Retinal pigment epithelial cell (primary cell): ENCODE measurements at places on chromosomes 7 and 10.

GRCh38 chr7:30048582-30048981, 20.4 kb downstream of the PLEKHA8 start:
- DNase-seq, result no peak

DNA sequence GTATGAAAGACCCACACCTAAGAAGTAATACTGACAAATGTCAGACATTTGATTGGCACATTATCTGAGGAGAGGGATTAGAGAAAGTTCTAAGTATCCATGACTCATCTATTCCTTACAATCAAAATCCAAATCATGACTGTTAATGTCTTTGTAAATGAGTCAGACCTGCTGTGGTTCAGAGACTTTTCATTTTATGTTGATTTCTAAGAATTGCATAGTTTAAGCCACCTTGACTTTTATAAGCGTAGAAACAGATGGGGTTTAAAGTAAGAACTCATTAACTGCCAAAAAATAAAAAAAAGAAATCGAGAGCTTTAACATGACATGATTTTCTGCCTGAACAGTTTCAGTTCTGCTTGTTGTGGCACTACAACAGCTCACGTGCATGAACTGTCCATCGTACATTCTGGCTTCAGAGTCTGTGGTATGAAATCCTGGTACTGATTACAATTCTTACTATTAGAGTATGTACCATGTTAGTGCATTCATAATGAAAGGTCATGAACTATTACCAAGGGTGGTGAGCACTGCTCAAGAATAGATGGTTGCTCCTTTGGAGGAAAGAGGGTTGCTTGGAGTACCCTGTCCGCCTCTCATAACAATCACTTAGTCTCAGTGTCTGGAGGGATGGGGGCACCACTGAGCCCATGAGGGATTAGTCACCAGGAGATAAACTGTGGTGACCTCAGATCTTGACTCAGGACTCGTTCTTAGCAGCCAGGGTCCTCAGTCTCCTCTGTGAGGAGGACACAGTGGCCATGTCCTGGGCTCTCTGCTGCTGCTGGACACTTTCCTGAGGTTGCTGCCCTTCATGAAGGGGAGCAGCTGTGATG, 42.2 kb downstream of the ACSM6 start:
- peak; percentile 38 for DNase-seq

DNA sequence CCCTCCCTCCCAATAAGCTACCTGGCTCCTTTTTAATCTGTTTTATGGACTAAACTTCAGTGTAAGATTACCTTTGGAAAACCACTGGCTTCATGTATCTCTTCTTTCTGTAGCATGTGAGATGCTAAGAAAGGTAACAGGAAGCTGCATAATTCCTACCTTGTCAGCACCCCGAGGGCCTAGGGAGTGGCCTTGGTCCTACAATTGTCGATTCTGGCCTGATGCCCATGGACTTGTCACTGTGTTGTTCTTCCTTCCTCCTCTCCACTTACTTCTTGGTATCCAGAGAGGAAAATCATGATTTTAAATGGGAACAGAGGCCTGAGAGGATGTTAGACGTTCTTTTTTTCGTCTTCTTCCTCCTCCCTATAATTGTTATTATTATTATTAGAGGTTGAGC, 42.9 kb upstream of the PDZD8 start:
- DNase-seq, result no peak

DNA sequence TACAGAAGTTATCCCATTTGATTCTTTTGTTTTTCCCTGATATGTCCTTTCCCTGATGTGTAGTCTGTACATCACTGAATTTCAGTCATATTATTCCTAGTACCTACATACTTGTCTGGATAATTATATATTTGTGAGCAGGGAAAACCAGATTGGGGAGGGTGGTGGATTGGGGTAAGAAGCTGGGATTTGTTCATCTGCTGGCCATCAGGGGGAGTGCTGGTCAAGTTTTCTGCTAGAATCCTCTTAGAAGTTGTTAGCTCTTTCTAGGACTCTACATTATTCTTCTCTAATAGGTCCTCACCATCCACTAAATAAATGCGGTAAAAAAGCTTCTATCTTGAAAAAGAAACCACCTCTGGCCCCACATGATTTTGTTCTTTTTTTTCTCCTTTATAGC, 232.7 kb upstream of the TAC1 start:
- DNase-seq, result no peak

DNA sequence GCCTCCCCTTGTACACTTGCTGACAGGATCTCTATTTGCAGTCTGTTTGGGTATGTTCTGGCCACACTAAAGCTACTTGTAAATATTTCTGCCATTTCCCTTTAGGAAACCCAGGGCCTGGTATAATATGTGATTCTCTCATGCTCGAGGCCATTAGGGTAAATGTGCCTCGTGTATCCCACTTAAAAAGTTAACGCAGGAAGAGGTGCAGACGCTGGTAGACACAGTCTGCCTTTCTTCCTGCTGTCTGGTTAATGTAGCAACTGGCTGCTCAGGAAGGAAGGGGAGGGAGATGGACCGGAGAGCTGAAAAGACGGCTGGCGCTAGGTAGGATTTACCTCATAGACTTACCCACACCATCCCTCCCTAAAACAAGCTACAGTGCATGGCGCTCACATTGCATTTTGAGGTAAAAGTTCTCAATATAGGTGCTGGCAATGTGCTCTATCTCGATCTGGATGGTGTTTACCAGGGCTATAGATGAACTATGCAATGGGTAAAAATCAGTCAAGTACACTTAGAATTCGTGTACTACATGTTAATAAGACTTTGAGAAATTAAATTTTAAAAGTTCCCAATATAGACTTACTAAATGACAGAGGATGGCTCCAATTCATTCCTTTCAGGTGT, 125.9 kb downstream of the JAZF1 start:
- no peak for DNase-seq

DNA sequence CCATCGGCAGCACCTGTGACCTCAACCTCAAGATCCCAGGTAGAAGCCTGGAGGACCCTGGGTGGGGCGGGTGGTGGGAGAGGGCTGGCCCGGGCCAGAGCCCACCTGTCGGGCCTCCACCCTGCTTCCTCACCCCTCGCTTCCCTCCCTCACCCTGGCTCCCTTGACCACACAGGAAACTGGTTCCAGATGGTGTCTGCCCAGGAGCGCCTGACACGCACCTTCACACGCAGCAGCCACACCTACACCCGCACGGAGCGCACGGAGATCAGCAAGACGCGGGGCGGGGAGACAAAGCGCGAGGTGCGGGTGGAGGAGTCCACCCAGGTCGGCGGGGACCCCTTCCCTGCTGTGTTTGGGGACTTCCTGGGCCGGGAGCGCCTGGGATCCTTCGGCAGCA, 8.9 kb upstream of the ATP6V1F start:
- DNase-seq, result no peak

- peak; percentile 47 for DNase-seq
Measured at GRCh38 chr7:150370612-150371071, 2.0 kb downstream of the REPIN1 start.

- DNase-seq, result no peak
Measured at GRCh38 chr7:2518737-2519118, 846 bp upstream of the LFNG start.

GRCh38 chr7:158399762-158400161, 187.9 kb downstream of the PTPRN2 start:
- DNase-seq, result no peak

DNA sequence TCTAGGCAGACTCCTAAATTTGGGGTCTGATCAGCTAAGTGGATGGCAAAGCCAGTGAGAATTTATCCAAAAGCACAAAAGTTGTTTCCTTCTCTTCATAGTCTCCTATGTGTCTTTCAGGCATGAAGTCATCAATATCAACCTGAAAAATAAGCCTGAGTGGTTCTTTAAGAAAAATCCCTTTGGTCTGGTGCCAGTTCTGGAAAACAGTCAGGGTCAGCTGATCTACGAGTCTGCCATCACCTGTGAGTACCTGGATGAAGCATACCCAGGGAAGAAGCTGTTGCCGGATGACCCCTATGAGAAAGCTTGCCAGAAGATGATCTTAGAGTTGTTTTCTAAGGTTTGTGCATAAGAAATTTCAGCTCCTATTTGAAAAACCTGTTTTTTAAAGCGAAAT, 4.8 kb downstream of the GSTO1 start:
- DNase-seq, result no peak

GRCh38 chr7:118250860-118251494, 26.5 kb downstream of the ANKRD7 start:
- DNase-seq, result no peak
